ENCODE measurements at places on chromosomes 3 and 15. TPM values are rescaled to one million over a fixed set of nuclear protein-coding genes. Genes with fewer than 3 reads are reported as not detected.

Gene LMAN1L
- total RNA-seq = not detected

Gene GSK3B
- total RNA-seq = 19.4 TPM

Gene PLA2G4F
- total RNA-seq = not detected

Gene GOLGA6L9
- total RNA-seq = 0.49 TPM

DNA sequence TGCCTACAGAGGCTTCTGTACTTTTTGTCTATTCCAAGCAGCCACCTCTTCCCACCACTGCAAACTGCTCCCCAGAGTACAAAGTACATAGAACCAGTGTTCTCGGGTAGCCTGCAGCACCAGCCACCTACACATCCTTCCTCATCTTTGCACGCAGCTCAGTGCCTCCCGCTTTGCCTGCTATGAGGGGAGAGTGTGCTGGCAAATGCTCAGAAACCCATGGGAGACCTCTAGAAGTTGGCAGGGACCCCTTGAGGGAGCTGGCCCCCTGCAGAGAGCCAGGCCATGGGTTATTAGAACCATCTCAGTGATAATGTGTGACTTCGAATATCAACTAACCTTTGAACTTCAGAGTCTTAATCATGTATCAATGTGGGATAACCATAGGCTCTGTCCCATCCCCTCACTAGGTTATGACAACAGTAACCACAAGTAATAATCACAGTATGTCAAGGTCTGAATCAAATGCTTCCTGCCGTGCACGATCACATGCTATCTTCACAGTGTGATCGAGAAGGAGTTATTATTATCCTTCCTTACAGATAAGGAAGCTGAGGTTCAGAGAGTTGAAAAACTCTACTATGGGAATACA, 22.8 kb upstream of the SMAD3 start:
- no peak overlapping the region for H3K27ac ChIP-seq
- DNase-seq = no peak
- no peaks in the 10 kb centered on the region for H3K36me3 ChIP-seq
- H3K4me1 ChIP-seq = no peaks in the 10 kb centered on the region
- H3K4me3 ChIP-seq = no peak overlapping the region

- H3K4me3 ChIP-seq = no peak overlapping the region
- DNase-seq = no peak
- H3K27ac ChIP-seq = no peak overlapping the region
- no peaks in the 10 kb centered on the region for H3K4me1 ChIP-seq
- H3K27me3 ChIP-seq = no peaks in the 10 kb centered on the region
- no peaks in the 10 kb centered on the region for H3K36me3 ChIP-seq
Observed at GRCh38 chr3:28504976-28505375, 156.4 kb upstream of the AZI2 start.

- H3K27me3 ChIP-seq = no peaks in the 10 kb centered on the region
- H3K27ac ChIP-seq = no peak overlapping the region
Observed at GRCh38 chr3:46748170-46748569, 30.5 kb upstream of the PRSS50 start.

DNA sequence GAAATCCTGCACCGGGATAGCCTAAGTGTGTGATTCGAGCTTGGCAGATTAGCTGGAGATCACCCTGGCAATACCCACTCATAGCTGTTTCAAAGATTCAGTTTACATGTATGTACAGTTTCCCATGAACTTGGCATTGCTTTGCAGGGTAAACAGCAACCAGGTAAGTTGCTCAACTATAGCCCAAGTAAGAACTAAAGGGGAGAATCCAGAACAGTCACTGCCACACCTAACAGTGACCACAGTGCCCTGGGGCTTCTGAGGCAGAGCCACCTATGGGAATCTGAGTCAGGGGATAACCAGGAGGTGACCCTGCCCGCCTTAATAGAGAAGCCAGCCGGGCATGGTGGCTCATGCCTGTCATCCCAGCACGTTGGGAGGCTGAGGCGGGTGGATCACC, 15.9 kb downstream of the CDAN1 start:
- H3K27ac ChIP-seq = no peak overlapping the region
- H3K4me1 ChIP-seq = no peaks in the 10 kb centered on the region
- H3K27me3 ChIP-seq = no peaks in the 10 kb centered on the region
- H3K4me3 ChIP-seq = no peak overlapping the region
- peaks cover 27% of the 10 kb centered on the region for H3K36me3 ChIP-seq
- no peak for DNase-seq

DNA sequence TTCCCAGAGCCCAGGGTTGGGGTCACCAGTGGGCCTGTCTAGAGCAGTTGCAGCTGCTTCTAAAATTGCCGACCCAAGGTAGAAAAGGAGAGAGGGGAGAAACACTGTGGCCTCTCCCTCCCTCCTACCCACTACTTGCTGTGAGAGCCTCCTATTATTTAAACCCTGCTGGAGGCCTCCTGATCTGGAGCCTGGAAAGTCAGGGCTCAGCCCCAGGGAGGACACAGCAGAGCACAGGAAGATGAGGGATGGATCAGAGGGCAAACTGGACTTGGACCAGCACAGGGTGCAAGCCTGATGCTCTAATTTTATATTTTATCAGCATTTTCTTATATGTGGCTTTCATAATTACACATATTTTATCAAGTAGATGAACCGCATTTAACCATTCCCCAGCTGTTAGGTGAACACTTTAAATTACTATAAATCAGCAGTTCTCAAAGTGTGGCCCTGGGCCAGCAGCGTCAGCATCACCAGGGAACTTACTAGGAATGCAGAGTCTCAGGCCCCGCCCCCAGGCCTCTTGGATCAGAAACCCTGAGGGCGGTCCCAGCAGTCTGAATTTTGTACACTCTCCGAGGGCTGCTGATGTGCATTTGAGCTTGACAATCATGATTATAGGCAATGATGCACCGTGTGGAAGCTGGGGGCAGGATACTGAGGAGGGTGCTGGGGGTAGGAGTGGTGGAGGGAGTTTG, 26.7 kb downstream of the SMAD3 start:
- H3K27ac ChIP-seq = no peak overlapping the region
- no peak overlapping the region for H3K4me3 ChIP-seq
- no peaks in the 10 kb centered on the region for H3K36me3 ChIP-seq
- DNase-seq = no peak

DNA sequence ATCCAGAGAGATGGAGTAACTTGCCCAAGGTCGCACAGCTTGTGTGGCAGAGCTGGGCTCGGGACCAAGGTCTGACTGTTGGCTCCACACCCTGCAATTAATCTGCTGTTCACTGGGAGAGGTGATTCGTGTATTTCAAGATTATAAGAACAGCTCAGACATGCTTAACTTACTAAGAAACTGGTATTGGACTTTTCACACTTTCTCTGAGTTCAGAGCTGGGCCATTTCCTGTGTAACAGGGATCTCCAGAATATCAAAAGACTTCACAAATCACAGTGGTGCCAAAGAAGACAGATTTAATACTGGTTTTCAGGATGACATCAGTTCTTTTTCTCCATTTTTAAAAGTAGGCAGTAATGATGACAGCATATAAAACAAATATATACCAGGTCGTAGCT, 156.8 kb upstream of the UBE2E1 start:
- H3K27me3 ChIP-seq = no peaks in the 10 kb centered on the region
- H3K4me3 ChIP-seq = no peak overlapping the region
- no peaks in the 10 kb centered on the region for H3K4me1 ChIP-seq

DNA sequence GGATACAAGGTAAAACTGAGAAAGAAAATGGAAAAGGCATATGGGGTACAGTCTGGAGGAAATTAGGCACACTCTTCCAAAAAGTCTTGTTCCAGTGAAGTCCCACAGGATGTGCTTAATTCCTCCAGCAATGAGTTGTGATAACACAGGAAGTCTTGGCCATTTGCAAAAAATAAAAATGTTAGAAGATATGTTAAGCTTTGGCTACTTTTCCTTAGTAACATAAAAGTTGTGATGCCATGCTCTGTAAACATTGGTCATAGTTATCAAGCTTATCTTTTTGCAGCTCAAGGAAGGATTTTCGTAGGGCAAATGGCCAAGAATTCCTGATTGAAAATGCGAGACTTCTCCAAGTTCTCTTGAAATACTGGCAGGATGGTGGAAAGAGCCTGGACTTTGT, 26.4 kb downstream of the LNP1 start:
- H3K36me3 ChIP-seq = no peaks in the 10 kb centered on the region
- H3K4me1 ChIP-seq = peaks cover 25% of the 10 kb centered on the region
- no peak for DNase-seq
- no peak overlapping the region for H3K4me3 ChIP-seq
